ENCODE measurements at places on chromosomes 2 and 18.

DNA sequence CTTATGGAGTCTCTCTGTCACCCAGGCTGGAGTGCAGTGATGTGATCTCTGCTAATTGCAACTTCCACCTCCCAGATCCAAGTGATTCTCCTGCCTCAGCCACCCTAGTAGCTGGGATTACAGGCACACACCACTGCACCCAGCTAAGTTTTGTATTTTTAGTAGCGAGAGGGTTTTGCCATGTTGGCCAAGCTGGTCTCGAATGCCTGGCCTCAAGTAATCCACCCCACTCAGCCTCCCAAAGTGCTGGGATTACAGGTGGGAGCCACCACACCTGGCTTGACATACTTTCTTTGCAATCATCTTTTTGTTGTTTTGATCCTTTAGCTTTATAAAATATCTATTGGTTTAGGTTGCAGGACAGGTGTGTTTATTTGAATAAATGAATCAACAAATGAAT, 9.7 kb upstream of the KCNE4 start:
- no peaks in the 10 kb centered on the region for H3K4me1 ChIP-seq
- DNase-seq, result no peak
- H3K36me3 ChIP-seq, result no peaks in the 10 kb centered on the region
- no peaks in the 10 kb centered on the region for H3K27me3 ChIP-seq
- H3K27ac ChIP-seq, result peak overlapping the region; percentile 88
- no peak overlapping the region for H3K4me3 ChIP-seq

GRCh38 chr18:62200121-62200914, 13.3 kb downstream of the RELCH start:
- H3K36me3 ChIP-seq, result no peaks in the 10 kb centered on the region
- H3K27ac ChIP-seq, result no peak overlapping the region
- no peak for DNase-seq

GRCh38 chr2:150663143-150663542, 175.7 kb upstream of the RND3 start:
- no peaks in the 10 kb centered on the region for H3K36me3 ChIP-seq
- no peak overlapping the region for H3K27ac ChIP-seq
- no peak overlapping the region for H3K4me3 ChIP-seq
- H3K27me3 ChIP-seq, result no peaks in the 10 kb centered on the region
- no peaks in the 10 kb centered on the region for H3K4me1 ChIP-seq
- DNase-seq, result no peak

- no peak overlapping the region for H3K27ac ChIP-seq
- H3K4me1 ChIP-seq, result no peaks in the 10 kb centered on the region
- H3K4me3 ChIP-seq, result no peak overlapping the region
Observed at GRCh38 chr18:60754413-60755009, 381.9 kb upstream of the MC4R start.

DNA sequence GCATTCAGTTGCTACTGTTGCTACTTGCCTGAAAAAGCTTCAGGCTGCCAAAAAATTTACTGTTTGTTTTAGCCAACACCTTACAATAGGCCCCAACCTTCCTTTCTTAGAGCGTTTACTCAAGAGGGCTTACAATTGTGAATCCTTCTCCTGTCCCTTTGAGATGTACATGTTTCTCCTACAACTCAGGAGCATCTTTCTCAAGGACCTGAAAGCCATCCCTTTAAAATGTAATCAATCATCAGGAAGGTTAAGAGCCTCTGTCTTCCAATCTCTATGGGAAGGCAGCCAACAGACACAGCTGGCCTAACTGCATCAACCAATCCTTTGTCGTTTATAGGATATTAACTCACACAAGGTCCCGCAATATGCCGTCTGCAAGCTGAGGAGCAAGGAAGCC, 3.4 kb upstream of the IER3IP1 start:
- no peaks in the 10 kb centered on the region for H3K4me1 ChIP-seq
- no peaks in the 10 kb centered on the region for H3K36me3 ChIP-seq
- DNase-seq, result no peak
- H3K27ac ChIP-seq, result no peak overlapping the region

GRCh38 chr2:60899230-60899891, 18.0 kb downstream of the REL start:
- peaks cover 2% of the 10 kb centered on the region for H3K36me3 ChIP-seq
- no peak overlapping the region for H3K4me3 ChIP-seq
- H3K4me1 ChIP-seq, result no peaks in the 10 kb centered on the region
- DNase-seq, result no peak
- no peak overlapping the region for H3K27ac ChIP-seq

DNA sequence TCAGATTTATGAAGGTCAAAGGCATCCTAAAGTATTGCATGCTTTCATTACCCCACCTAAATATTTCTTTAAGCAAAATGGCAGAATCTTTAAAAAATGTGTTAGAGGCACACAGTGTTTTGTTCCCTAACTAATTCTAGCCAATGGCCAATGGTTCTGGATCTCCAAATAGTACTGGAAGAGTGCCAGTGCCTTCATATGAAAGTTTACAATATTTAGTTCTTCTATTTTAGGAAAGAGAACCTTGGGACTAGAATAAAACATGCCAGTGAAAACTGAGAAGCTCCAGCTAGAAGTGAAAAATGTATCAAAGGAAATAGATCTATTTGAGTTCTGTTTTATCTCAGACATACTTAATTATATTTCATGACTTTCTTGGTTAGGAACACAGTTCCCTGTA, 37.1 kb downstream of the TACR1 start:
- no peak overlapping the region for H3K4me3 ChIP-seq
- no peaks in the 10 kb centered on the region for H3K27me3 ChIP-seq
- DNase-seq, result no peak
- no peaks in the 10 kb centered on the region for H3K36me3 ChIP-seq

- no peak for DNase-seq
- H3K4me1 ChIP-seq, result peaks cover 13% of the 10 kb centered on the region
- H3K27me3 ChIP-seq, result no peaks in the 10 kb centered on the region
- no peak overlapping the region for H3K4me3 ChIP-seq
- no peaks in the 10 kb centered on the region for H3K36me3 ChIP-seq
Observed at GRCh38 chr2:69638630-69639029, 4.9 kb downstream of the AAK1 start.

DNA sequence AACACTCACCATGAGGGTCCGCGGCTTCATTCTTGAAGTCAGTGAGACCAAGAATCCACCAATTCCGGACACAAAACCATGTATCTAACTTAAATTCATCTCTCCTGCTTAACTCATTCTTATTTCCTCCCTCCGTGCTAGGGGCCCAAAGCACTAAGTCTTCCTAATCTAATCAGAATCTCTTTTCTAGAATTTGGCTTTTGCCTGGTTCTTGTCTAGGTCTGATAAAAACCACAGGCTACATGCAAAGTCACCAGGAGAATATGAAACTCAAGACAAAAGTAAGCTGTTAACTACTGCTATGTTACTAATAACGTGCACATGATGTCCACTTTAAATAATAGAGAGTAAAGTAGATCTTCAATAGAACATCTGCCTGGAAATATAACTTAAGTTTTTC, 69.9 kb downstream of the TRIP12 start:
- H3K4me3 ChIP-seq, result no peak overlapping the region
- H3K36me3 ChIP-seq, result no peaks in the 10 kb centered on the region
- peaks cover 3% of the 10 kb centered on the region for H3K4me1 ChIP-seq
- no peaks in the 10 kb centered on the region for H3K27me3 ChIP-seq

DNA sequence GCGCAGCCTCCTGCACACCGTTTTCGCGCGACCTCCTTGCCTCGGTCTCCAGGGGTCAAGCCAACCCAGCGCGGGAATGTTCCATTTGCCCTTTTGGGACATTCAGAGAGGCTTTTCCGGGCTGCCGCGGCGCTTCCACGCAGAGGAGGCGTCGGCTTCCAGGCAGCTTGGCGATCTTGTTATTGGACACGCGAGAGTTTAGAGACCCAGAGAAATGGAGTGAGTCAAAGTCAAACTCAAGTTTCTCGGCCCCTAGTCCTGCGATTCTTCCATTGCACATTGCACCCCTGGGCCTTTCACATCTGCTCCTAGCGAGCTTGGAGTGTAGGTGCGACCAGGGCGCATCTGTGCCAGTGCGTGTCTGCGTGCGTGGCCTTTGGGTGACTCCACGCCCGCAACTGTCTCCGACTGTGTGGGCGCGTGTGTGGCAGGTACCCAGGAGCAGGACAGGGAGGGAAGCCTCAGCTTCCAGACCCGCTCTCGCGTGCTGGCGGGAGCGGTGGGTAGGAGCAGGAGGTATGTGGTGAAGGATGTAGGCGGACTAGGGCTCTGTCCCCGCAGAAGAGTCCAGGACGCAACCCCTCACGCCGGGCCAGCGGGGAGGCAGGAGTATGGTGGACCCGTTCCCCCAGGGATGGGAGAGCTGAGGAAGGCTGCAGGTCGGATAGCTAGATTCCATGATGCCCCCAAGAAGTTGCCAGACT, 13.5 kb downstream of the SIX3 start:
- no peaks in the 10 kb centered on the region for H3K4me1 ChIP-seq
- no peak overlapping the region for H3K4me3 ChIP-seq
- no peaks in the 10 kb centered on the region for H3K36me3 ChIP-seq
- DNase-seq, result no peak

- H3K27me3 ChIP-seq, result no peaks in the 10 kb centered on the region
- no peak overlapping the region for H3K27ac ChIP-seq
- no peak overlapping the region for H3K4me3 ChIP-seq
- no peak for DNase-seq
- H3K36me3 ChIP-seq, result no peaks in the 10 kb centered on the region
- H3K4me1 ChIP-seq, result no peaks in the 10 kb centered on the region
Observed at GRCh38 chr2:124668161-124668560, 643.1 kb downstream of the CNTNAP5 start.

DNA sequence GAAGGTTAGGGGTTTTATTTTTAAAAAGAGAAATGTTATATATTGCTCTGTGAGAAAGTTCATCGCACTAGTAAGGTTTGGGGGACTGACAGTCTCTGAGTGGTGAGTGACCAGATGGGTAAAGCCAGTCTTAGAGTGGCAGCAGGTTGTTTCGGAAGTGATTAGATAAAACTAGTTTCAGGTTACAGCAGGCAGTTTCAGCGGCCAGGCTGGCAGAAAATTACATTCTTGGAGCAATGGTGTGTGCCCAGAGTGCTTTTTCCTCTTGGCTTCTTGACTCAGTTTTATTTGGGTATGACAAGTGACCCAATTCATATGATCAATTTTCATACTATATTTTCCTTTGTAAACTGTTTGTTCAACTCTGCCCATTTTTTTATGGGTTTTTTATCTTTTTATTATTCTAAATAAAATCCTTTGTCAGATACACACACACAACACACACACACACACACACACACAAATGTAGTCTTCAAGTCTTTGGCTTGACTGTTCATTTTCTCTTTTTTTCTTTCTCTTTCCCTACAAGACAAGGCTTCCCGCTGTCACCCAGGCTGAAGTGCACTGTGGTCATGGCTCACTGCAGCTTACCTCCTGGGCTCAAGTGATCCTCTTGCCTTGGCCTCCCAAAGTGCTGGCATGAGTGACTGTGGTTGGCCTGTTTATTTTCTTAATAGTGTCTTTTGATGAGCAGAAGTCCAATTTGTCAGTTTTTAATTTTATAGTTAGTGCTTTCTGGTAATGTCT, 30.9 kb downstream of the RALBP1 start:
- DNase-seq, result no peak
- no peaks in the 10 kb centered on the region for H3K36me3 ChIP-seq
- peaks cover 5% of the 10 kb centered on the region for H3K4me1 ChIP-seq
- H3K27me3 ChIP-seq, result no peaks in the 10 kb centered on the region

DNA sequence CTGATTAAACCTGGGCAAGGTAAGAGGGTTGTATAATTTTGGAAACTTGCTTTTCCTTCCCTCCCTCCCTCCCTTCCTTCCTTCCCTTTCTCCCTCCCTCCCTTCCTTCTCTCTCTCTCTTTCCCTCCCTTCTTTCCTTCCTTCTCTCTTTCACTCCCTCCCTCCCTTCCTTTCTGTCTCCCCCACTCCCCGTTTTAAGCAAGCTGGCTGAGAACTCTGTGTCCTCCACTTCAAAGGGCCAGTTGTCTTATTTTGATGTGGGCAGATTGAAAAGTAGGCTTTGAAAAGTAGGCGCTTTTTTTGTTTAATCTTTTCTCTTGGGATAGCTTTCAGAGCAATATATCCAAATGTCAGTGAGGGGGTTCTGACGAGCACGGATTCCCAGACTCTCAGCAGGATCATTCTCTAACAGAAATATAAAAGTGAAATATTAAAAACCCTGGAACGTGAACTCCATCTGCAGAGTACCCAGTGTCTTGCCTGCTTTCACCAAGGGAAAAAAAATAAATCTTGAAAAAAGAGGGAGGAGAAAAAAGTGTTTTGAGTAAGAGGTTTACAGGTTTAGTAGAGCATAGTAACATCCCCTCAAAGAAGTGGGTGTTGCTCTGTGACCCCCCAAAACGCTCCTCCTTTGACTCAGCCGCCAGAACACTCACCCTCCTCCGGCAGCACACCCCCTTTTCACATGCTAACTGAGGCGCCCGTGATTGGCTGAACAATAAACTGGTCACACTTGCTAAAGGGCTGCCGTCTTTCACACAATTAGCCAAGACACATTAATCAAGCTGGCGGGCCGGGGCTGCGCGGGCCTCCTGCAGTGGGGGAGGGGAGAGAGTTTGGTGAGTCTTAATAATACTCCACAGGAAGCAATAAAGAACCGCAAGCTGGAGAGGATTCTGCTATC, 52.2 kb downstream of the CDK15 start:
- no peak overlapping the region for H3K4me3 ChIP-seq
- H3K27me3 ChIP-seq, result peaks cover 2% of the 10 kb centered on the region
- no peaks in the 10 kb centered on the region for H3K4me1 ChIP-seq
- no peaks in the 10 kb centered on the region for H3K36me3 ChIP-seq
- no peak overlapping the region for H3K27ac ChIP-seq

DNA sequence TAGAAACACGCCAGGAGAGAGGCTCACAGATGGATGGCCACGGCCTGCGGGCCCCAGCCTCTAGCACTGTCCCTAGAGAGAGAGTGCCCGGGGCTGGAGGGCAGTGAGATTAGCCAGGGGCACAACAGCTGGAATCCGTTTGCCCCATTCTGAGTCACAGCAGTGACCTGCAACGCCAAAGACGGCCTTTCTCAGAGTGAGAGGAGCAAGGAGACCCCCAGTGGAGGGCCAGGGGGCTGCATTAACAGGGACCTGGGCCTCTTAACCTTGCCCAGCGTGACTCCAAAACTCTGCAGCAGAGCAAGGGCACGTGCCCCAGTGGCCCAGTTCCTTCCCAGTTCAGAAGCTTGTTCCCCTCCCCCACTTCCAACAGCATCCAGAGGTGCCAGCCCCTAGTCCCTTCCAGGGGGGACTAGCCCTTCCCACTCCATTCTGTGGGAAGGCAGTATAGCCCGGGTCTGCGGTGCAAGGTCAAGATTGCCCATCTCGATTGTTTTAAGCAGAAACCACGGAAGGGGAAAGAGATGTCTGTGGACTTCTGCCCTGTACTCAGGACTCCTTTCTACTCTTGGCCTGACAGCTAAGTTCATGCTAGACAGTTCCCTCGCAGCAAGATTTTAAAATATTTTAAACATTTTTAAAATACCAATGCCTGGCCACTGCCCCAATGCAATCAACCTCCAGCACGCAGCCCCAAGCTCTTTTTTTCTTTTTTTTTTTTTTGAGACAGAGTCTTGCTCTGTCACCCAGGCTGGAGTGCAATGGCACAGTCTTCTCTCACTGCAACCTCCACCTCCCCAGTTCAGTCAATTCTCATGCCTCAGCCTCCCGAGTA, 50.9 kb upstream of the BIN1 start:
- H3K4me3 ChIP-seq, result no peak overlapping the region
- no peak overlapping the region for H3K27ac ChIP-seq
- no peak for DNase-seq
- H3K36me3 ChIP-seq, result no peaks in the 10 kb centered on the region
- no peaks in the 10 kb centered on the region for H3K4me1 ChIP-seq
- H3K27me3 ChIP-seq, result no peaks in the 10 kb centered on the region

Measured in aorta (tissue), 5 donors.